H9 (cell line): ENCODE measurements at places on chromosomes 1 and 21.

GRCh38 chr1:53334781-53335180 is 6.9 kb upstream of the LRP8 start:
- DNase-seq = peak; percentile 10

DNA sequence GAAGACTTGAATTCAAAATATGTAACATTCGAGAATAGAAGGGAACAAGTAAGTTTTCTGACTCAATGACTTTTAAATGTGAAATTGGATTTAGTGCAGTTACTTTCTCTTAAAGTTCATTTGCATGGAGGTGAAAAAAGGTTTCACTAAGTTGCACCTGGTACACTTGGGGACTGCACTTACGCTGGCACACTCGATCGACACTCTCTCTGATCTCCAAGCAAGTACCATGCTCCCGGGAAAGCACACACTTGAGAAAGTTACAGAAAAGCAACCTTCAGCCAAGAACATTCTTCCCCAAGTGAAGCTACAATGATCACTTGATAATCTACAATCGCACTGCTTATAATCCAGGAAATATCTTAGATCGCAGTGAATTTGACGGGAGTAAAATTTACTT is 63.1 kb downstream of the COQ8A start:
- DNase-seq = no peak

DNA sequence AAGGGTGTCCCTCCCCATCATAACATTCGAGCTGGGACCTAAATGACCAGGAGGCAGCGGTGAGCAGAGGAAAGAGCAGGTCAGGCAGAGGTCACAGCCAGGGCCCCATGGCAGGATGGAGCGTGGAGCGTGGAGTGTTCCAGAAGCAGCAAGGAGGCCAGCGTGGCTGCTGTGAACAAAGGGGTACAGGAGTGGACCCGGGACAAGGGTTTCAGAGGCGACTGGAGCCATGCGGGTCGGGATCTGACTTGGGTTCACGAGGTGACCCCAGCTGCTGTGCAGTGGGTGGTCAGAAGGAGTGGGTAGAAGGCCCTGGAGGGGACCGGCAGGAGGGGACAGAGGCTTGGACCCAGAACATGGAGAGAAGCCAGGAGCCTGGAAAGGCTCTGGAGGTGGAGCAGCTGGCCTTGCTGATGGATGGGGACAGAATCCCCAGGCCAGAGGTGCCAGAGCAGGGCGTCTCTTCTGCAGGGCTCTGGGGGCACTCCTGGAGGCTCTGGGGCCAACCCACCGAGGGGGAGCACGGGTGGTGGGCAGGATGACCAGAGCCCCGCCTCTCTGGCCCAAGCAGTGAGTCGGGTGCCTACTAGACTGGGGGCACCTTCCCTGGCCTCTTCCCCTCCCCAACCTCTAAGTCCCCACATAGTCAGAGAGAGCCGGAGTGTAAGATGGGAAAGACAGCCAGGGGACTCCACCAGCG is 2.3 kb downstream of the CHD5 start:
- DNase-seq = no peak

GRCh38 chr1:110148961-110149360 is 1.3 kb upstream of the SLC6A17 start:
- no peak for DNase-seq

DNA sequence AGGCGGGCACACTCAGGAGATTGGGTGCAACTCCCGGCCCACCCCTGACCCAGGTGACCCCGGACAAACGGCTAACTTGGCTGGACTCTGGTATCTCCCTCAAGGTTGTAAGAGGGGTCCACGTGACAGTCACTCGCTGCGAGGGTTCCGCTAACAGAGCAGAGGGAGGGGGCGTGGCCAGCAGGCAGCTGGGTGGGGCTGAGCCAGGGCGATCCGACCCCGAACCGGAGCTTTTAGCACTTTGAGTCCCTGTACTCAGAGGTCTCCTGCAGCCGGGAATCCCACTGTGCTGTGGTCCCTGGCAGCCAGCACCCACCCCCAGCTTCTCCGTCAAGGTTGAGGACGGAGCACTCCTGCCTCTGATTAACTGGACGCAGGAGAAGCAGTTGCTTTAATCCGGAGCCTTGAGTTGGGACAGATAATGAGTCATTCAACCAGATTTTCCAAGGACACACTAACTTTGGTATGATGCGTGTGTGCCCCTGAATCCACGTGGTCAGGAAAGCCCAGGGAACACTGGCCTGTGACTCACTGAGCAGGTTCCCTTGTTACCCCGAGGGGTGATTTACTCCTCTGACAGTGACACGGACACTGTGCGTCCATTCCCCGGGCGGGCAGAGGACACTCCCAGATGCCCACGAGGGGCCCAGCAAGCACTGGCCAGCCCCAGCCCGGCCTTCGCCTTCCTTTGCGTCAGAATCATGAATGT is 16.8 kb downstream of the TRPM2 start:
- DNase-seq = peak; percentile 75

DNA sequence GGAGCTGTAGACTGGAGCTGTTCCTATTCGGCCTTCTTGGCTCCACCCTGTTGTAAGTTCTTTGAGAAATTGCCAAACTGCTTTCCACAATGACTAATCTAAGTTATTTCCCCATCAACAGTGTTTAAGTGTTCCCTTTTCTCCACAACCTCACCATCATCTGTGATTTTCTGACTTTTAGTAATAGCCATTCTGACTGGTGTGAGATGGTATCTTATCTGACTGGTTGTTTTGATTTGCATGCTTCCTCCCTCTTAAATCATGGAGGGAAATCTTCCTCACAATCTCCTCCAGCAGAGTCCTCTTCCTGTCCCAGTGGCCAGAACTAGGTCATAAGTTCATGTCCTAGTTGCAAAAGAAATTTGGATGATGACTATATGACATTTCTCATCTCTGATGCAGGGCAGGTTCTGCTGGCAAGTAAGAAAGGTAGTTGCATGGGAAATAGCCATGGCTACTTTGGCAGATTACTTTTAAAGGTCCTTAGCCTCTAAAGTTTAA is 294.0 kb downstream of the LRRC40 start:
- DNase-seq = no peak

DNA sequence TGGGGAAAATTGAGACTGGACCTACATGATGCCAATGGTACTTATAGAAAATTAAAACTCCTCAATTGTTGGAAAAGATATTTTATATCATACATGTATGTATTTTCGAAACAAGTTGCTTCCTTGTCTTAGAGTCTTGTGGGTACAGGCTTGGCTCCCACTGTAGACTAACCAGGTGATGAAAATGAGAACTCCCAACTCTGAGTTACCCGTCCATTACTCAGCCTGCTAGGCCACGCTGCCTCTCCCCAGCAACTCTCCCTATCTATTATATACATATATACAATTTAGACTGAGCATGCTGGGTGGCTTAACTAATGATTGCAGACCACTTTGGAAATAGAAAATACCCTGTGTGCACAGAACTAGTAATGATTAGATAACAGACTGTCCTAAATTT is 628.7 kb downstream of the LMO4 start:
- no peak for DNase-seq

DNA sequence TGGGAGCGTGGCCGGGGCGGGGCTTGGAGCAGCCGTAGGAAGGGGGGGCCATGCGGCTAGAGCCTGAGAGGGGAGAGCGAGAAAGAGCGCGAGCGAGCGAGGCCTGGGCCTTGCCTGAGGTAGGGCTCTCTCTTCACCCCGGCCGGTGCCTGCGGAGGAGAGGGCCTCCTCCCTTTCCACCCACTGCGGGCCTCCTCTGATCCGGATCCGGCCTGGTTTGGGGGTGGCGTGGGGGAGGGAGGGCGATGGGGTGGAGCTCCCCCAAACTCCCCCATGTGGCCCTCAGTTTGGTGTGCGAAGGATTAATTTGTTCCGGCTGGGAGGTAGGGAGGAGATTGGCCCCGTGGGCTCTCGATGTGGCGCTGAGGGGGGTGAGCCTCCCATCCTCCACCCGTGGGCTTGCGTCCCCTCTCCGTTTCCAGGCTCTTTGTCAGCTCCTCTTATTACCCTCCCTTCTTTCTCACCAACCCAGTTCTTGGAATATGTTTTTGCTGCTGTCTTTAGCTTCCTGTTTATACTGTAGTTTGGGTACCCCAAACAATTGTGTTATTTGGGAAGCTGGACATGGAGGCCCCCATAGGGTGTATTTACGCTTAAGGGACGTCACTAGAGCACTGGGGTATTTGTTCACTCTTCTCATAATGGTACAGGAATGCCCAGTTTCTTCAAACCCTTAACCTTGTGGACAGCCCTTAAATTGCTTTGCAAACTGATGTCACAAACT is 685 bp downstream of the UBAP2L start:
- DNase-seq = peak; percentile 41

- DNase-seq = no peak
Measured at GRCh38 chr1:204417074-204417997, 5.7 kb upstream of the PPP1R15B start.

- no peak for DNase-seq
Measured at GRCh38 chr1:56577406-56578137, 1.8 kb downstream of the PLPP3 start.

- no peak for DNase-seq
Measured at GRCh38 chr21:41009398-41010100, 158.4 kb upstream of the BACE2 start.

DNA sequence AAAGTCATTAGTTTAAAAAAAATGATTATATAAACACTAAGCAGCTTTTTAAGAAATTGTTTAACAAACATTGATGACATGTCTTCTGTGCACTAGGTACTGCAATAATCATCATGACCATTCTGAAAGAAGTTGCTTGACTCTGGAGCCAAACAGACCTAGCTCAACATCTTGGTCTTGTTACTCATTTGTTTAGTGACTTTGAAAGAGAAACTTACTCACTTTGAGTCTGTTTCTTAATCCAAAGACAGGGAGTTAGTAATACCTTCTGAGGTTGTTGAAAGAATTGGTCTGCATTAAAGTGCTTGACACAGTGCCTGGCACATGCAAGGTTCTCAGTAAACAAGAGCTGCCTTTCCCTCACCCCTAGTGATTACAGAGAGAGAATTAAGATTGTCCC is 84.4 kb downstream of the SGIP1 start:
- DNase-seq = no peak

DNA sequence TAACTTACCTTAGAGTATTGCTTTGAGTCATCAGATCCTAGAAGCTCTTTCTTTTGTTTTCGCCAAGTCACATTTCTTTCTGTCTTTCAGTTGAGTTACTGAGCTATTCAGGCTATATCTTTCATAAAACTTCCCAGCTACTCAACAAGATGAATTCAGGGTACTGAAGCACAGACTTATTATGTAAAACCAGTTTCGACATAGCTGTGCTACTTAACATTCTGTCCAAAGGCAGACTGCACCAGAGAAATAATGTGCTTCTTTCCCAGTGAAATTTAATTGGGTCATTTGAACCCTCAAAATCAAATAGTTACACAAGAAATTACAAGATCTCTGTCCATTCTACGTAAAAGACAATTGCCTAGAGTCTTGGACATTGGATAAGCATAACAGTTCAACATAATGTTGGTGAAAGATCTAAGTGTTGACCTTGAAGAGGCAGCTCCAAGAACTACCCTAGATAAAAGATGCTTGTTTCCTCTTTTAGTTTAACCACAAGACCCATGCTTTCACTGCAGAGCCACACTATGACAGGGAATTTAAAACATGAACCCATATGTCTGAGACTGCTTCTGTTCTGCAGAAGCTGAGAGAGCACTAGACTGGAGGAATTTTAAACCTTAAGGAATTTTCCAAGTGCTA is 163.2 kb downstream of the LRRC40 start:
- no peak for DNase-seq

DNA sequence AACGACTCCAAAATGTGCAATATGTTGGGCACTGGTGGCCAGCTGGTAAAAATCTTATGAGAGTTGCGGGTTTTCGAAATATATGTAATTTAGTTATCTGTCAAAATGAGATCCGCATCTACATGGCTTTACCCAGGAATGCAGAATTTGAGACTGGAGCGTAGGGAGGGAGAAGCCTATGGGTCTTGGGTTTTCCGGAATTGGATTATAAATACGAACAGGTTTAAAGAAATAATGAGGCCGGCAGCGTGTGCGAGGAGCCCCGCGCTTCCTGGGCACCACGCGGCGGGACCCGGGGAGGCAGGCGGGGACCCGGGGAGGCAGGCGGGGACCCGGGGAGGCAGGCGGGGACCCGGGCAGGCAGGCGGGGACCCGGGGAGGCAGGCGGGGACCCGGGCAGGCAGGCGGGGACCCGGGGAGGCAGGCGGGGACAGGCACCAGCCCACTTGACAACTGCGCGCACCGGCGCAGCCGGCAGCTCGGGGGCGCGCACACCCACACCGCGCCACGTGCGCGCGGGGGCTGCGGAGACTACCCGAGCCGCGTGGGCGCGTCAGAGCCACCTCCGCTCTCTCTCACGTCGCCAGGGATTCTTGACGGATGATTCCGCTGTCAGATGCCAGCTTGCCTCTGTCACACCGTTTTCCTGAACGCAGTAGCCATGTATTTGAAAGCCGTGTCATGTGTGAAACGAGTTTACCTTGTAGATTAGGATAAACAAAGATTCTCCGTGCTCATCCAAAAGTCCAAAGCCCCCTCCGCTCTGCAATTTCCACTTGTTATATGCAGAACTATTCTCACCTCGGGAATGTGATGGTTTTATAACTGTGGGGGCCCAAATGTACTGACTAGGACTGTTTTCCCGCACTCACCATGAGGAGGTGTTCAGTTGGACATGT is 54.3 kb upstream of the HNRNPU start:
- no peak for DNase-seq

GRCh38 chr1:242017580-242018233 is 18.8 kb upstream of the MAP1LC3C start:
- DNase-seq = peak; percentile 49
